Fibroblast of villous mesenchyme (primary cell): ENCODE measurements at places on chromosomes 13 and 19.
A peak's percentile ranks its signal among the peaks of the same experiment; 100 is the strongest.

DNA sequence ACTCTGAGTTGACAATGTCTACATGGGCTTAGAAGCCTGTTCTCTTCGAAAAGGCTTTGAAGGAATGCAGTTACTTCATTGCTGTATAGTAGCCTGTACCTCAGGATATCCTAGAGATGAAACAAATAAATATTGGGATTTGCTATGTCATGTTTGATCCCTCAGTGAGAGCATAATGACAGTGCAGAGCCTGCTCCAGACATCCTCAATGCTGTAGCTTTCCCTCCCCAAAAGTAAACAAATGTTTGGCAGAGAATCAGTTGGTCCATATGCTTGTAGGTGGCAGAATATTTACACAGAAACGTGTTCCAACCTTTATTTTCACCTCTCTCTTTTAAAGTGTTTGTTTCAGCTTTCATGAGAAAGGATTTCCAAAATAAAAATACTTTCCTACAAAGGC lies 515.3 kb upstream of the SGCG start:
- DNase-seq: no peak

DNA sequence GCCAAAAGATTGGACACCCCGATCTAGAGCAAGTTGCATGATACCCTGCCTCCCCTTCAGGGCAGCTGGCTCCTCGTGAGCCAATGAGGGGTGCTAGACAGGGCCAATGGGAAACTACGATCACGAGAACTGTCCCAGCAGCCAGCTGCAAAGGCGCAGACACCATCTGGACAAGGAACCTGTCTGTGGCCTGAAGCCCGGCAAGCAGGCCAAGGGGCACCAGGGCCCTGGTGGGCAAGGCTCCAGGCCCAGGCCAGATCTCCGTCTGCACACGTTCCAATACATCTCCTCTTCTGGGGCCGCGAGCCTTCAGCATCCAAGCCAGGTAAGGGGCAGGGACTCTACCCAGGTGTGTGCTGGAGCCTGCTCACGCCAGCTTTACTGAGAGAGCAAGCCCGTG lies 20.2 kb downstream of the MED26 start:
- no peak for DNase-seq

- no peak for DNase-seq
Measured at GRCh38 chr19:875265-875879, 15.9 kb downstream of the CFD start.

DNA sequence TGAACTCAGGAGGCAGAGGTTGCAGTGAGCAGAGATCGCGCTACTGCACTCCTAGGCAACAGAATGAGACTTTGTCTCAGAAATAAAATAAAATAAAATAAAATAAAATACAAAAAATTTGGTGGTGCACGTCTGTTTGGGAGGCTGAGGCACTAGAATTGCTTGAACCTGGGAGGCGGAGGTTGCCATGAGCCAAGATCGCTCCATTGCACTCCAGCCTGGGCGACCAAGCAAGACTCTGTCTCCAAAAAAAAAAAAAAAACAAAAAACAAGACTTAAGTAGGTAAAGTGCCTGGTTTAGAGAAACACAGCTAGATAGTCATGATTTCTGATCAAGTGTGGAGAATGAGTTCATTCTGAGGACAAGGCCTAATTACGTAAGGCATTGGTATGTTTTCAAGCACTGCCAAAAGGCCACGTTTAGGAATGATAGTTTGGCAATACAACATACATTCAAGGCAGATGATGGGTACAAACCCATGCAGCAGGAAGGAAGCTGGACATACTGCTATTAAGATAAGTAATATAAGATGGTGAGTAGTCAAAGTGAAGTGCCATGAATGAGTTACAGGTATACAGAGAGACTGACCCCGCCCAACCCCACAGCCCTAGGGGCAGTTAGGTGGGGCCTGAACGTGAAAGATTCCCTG lies 4.8 kb upstream of the UCHL3 start:
- DNase-seq: peak; percentile 91

GRCh38 chr19:37466277-37466797 lies 907 bp downstream of the ZNF569 start:
- no peak for DNase-seq
